ENCODE measurements at places on chromosomes 12 and 14. TPM values are rescaled to one million over a fixed set of nuclear protein-coding genes. Genes with fewer than 3 reads are reported as not detected.

Gene MYF6
- not detected for total RNA-seq

Gene PPP4R4
- under 0.01 TPM for total RNA-seq

Gene CPNE6
- total RNA-seq, result not detected

- DNase-seq, result peak; percentile 19
These were observed 7.7 kb downstream of the LRCOL1 start for GRCh38 chr12:132602572-132603239.

DNA sequence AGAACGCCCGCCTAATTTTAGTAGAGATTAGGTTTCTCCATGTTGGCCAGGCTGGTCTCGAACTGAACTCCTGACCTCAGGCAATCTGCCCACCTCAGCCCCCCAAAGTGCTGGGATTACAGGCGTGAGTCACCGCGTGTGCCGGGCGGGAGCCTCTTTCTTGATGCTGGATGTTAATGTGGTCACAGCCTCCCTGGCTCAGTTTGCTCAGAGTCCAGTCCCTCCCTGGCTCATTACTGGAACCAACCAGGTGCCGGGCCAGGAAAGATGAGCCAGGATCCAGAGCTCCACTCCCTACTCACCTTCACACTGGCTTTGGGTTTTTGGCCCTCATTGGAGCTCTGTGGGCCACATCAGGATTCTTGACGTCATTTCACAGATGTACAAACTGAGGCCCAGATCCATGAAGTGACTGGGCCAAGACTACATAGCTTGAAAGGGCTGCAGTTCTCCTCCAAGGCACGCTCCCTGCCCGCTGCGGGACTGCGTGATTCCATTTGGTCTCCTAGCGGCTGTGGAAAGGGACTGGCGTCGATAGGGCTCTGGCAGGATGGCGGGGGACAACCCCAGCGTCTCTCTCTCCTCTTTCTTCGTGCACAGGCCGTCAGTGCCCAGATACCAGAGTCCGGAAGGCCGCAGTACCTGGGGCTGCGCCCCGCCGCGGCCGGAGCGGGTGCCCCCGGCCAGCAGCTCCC is 5.1 kb upstream of the SHMT2 start:
- no peak for DNase-seq

GRCh38 chr12:130589540-130590317 is 126.4 kb downstream of the RIMBP2 start:
- no peak for DNase-seq

- DNase-seq, result peak; percentile 93
These were observed 400.4 kb downstream of the ATP23 start for GRCh38 chr12:58341791-58342190.

DNA sequence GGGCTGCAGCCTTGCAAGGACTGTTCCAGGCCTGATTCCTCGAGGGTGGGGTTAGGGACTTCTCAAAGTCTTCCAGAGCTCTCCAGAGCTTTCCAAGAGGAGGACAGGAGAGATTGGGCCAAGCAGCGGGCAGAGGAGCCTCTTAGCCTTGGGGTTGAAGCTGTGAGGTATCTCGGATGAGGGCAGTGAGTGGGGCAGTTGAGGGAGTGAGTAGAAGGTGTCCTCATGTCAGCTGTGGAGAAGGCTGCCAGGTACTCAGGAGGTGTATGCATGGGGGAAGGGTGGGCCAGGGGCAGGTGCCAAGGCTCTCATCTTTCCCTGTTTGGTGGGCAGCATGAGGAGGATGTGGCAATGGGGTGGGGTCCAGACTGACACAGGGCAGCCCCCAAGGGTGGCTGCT is 7.7 kb downstream of the KRT83 start:
- DNase-seq, result no peak

GRCh38 chr14:38233218-38233617 is 22.7 kb downstream of the CLEC14A start:
- no peak for DNase-seq

- DNase-seq, result peak; percentile 50
These were observed 144.3 kb downstream of the CHST11 start for GRCh38 chr12:104600790-104601739.

DNA sequence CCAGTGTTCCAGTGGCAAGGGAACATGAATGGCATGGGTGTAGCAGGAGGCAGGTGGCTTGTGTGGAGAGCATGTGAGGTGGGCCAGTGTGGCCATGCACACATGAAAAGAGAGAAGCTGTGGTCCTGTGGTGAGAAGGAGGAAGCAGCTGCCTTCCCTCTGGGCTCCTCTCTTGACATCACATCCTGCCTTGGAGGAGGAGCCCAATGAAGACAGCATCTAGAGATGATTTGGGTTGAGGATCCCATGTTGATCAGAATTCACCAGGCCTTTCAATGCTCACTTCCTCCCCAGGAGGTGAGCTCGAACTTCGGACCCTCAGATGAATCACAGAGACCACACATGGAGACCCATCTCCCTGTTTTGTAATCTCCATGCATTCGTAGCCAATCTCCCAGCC is 82.6 kb downstream of the LRRC74A start:
- no peak for DNase-seq
